Omental fat pad (tissue), 4 donors: ENCODE measurements at places on chromosomes 12 and 14. TPM values are rescaled to one million over a fixed set of nuclear protein-coding genes. Genes with fewer than 3 reads are reported as not detected.

GRCh38 chr12:131106349-131106941 lies 152.7 kb downstream of the ADGRD1 start:
- DNase-seq = no peak

GRCh38 chr12:52662093-52662917 lies 10.3 kb upstream of the KRT2 start:
- no peak for DNase-seq

- no peak for DNase-seq
Measured at GRCh38 chr12:23043646-23044045, 418.7 kb downstream of the ETNK1 start.

- no peak for DNase-seq
Measured at GRCh38 chr14:53956427-53957201, at the start of gene BMP4. Gene BMP4 (minus strand): TSS chr14:53956825. CDS start chr14:53952222, 4,603 bp downstream.

GRCh38 chr12:78767264-78767981 lies 97.2 kb upstream of the SYT1 start:
- DNase-seq = no peak

- DNase-seq = no peak
Measured at GRCh38 chr14:91164676-91165075, 50.8 kb downstream of the DGLUCY start.

GRCh38 chr12:102571889-102572288 lies 91.5 kb upstream of the IGF1 start:
- DNase-seq = no peak

- no peak for DNase-seq
Measured at GRCh38 chr12:67966560-67966959, 22.7 kb upstream of the IFNG-AS1 start.

DNA sequence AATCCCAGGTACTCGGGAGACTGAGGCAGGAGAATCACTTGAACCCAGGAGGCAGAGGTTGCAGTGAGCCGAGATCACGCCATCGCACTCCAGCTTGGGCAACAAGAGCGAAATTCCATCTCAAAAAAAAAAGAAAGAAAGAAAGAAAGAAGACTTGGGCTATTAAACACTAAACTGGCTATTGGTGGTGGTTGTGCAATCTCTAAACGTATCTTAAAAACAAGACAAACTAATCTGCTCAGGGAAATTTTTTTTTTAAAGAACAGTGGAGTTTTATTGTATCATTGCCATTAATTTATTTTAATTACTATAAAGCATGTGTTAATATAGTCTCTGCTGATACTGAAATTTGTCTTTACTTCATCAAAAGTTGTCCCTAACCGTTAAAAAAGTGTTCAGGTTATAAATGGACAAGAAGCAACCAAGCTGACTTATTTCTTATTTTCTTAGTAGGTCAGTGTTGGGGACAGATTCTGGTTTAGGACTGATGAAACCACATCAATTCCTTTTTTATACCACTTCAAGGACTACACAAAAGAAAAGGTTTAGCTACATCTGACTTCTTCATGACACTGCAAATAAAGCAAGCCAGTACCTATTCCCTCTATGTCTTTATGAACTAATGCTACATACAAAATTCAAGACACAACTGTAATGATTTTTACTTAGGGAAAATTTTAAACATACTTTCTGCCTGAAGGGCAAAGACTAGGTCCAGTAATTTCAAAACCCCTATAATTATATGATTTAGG lies 68.7 kb upstream of the KRAS start:
- no peak for DNase-seq

GRCh38 chr12:62808166-62808879 lies 126.6 kb downstream of the PPM1H start:
- no peak for DNase-seq

DNA sequence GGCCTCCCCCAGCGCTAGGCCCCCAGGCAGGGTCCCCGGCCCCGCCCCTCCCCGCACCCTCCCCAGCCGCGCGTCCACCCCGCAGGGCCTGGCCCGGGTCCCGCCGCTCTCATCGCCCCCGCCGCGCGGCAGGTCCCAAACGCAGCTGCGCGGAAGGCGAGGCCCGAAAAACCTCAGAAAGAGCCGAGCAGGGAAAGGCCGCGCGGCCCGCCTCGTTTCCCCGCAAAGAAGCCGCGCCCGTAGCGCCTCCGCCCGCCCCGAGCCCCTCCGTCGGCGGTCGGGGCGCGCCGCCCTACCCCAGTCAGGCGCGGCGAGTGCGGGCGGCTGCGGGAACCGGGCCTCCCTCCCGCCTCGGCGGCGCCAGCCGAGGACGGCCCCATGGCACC lies 324 bp downstream of the POLE start:
- no peak for DNase-seq

DNA sequence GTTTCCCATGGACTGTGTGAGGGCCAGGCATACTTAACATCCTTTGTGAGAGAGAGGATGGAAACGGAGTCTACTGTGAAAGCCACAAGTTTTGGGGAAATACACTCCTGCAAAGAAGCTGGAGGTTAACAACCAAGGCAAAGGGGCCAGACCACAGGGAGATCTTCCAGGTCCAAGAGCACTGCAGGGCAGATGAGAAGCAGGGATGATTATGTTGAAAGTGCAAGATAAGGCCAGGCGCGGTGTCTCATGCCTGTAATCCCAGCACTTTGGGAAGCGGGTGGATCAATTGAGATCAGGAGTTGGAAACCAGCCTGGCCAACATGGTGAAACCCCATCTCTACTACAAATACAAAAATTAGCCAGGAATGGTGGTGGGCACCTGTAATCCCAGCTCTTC lies 15.1 kb downstream of the COQ6 start:
- no peak for DNase-seq

DNA sequence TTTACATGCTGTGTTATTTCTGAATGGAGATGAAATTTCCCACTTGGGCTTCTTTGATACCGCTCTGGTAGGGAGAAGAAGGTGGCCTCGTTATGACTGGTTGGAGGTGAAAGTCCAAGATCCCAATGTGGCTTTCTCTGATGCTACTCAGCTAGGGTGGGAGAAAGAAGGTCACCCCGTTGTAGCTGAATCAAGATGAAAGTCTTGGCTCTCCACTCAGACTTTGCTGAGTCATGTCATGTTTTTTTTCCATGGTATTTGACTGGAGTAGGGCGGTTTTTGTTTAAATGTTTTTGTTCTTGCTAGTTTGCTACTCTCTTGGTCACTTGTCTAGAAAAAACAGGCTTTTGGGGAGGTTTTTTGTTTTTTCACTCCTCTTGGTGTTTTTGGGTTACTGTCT lies 2.4 kb upstream of the PDE6H start:
- no peak for DNase-seq

DNA sequence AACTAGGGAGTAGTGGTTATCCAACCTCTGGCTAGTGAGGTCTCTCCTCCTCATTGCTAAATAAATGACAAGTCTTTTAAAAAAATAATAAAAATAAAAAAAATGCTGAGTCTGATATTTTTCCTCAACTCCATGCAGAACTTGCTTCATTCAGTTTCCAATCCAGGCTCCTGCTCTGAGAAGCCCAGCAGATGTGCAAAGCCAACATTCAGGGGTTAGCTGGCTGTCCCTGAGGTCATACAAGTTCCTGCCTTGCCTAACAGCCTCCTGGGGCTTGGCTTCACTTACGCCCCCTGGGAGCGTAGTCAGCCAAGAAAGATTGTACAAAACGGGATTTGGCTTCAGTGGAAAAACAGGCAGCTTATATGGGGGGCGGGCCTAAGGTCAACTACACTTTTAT lies 23.3 kb downstream of the RTRAF start:
- no peak for DNase-seq

- DNase-seq = no peak
Measured at GRCh38 chr14:24310265-24310645, 315 bp downstream of the LTB4R2 start.

The CLEC14A gene
- 32.5 TPM for total RNA-seq

The NRL gene
- 1.2 TPM for total RNA-seq

The TCL1A gene
- total RNA-seq = not detected

The STX2 gene
- total RNA-seq = 30.6 TPM

The FOXG1 gene
- total RNA-seq = not detected

The PPP4R4 gene
- total RNA-seq = 0.72 TPM

The LYSET gene
- total RNA-seq = 5.7 TPM

The CGRRF1 gene
- 18.8 TPM for total RNA-seq
